ENCODE measurements at places on chromosomes 2 and 18.

GRCh38 chr2:33907866-33908265 lies 308.8 kb upstream of the FAM98A start:
- no peak for DNase-seq

GRCh38 chr18:7303316-7304060 lies 72.6 kb downstream of the LRRC30 start:
- no peak for DNase-seq

DNA sequence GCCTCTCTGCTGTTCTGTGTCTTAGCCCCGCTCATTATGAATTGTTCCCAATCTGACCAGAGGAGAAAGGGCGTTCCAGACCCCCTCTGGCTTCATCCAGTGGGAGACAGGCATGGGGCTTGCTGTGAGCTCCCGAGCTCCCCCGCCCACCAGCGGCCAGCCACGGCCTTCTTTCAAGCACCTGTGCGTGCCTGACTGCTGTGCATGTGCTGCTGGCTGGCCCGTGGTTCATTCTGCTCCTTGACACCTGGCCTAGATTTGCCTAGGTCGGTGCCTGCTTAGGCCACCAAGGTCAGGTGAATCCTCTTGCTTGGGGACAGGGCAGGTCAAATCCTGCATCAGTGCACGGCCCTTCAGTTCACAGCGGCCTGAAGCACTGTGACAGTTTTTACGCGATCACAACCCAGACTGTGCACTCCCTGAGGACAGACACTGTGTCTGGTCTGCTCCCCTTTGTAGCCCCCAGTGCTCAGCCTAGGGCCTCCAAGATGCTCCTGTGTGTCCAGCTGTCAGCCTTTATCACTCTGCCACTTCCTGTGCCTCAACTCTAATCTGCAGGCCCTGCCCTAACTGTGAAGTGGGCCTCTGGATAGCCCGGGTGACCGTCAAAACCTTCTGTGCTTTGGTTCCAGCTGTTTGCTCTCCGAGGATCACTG lies 3.6 kb upstream of the LPIN1 start:
- DNase-seq: no peak

GRCh38 chr2:12054956-12055618 lies 308.7 kb downstream of the LPIN1 start:
- DNase-seq: no peak

DNA sequence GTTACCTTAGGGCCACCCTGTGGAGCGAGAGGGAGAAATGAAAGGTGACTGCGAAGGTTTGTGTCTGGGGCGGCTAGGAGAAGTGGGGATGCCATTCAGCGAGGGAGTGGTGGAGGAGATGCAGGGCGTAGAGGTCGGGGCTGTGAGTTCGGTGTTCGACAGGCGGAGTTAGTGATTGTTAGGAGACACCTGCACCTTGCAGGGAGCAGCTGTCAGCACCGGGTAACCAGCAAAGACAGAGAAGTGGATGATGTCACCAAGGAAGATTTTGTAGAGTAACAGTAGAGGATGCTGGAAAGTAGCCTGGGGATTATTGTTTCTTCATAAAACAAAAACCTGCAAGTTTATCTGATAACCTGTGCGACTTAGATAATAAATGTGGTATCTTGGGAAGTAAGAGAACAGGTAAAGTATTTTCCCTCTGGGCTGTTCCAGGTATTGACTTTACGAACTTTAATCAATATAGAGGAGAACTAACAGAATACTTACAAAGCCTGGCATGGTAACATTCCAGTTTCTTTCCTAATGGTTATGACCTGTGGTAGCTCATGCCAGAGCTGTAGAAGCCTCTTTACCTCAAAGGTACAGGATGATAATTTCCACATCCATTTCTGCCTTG lies 63.8 kb downstream of the SPTBN1 start:
- DNase-seq: no peak

DNA sequence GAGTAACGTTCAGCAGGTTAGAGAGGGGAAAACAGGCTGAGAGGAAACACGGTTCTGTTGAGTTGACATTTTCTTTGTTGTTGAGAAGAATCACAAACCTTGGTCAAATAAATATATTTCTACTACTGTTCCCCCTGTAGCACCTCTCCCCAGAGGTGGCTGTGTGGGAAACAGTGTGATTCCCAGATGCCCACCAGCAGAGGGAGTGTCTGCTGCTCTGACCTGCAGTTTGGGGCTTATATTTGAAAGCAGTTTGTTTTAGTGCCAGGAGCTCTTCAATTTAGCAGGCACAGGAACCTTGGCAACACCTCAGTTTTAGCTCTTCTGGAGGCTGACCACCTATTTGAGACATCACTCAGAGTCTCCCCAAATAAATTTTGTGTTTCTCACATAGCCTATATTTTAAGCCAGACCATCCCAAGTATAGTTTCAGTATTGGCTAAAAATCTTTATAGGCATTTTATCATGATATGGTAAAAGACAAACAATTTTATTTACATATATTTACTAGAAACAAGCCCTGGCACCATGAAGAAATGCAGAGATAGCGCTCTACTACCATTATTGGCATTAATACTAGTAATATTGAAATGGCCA lies 75.7 kb downstream of the PIK3C3 start:
- peak; percentile 33 for DNase-seq

- DNase-seq: no peak
These were observed 158.6 kb downstream of the AQP4 start for GRCh38 chr18:26706911-26707351.

GRCh38 chr2:112688086-112688880 lies 32.5 kb upstream of the NT5DC4 start:
- no peak for DNase-seq

DNA sequence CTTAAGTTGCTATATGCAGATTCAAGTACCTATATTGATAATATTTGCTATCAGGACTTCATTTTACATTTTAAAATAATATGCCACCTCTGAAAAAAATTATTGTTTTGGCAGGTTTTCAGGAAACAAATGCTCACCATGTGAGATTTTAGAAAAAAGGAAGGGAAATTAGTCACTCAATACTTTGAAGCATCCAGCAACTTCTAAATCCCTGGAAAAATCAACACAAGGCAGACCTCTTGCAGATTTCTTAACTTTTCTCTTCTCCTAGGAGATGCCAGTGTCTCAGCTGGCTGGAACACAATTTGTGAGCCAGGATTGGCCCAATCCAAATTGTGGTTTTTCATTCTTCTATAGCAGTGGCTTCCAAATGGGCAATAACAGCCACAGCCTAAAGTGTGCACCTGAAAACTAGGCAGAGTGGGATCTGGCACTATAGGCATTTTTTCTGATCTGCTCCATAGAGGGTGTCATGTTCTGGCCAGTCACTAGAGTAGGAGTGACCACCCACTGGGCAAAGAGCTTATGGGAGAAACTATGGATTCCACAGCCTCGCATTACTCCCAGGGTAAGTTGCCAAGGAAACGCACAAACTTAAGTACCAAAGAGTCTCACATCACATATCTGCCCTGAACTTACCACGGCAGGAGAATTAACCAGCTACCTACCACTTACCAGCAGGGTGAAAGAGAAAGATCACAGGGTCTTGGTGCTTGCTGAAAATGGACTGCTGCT lies 28.1 kb upstream of the THOC1 start:
- no peak for DNase-seq

DNA sequence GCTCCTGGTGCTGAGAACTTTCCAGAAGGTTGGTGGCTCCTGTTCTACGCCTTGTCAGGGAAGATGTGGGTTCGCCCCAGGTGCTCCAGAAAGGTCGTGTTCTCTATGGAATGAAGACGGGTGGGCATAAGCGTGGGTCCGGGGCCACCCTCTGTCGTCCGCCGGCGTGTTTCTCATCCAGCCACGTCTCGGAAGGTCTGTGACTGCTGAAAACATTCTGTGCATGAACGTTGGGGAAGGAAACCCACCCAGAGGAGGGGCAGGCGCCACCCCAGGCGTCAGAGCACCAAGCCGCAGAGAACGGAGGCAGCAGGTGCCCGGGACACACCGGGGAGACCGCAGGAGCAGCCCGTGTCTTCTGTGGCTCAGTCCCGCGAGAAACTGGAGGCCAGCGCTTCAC lies 118.2 kb downstream of the RTP5 start:
- no peak for DNase-seq

DNA sequence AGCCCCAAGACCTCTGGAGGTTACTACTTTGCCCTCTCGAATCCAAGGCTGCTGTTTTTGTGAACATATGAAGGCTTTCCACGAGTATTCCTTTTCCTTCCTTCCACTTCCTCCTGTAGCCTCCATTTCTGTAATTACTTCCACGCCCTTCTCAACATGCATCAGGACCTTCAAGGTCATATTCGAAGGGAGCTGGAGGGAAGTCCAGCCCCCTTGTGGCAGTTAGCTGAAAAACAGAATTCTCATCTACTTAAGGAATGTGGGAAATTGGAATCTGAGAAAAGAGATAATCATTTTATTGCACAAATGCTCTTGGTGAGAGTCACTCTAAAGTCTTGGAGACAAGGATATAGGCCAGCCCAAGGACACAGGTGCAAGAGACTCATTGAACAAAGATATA lies 1000.2 kb downstream of the TDRD15 start:
- DNase-seq: peak; percentile 1

- no peak for DNase-seq
These were observed 101.9 kb upstream of the CTDP1 start for GRCh38 chr18:79577451-79578395.

DNA sequence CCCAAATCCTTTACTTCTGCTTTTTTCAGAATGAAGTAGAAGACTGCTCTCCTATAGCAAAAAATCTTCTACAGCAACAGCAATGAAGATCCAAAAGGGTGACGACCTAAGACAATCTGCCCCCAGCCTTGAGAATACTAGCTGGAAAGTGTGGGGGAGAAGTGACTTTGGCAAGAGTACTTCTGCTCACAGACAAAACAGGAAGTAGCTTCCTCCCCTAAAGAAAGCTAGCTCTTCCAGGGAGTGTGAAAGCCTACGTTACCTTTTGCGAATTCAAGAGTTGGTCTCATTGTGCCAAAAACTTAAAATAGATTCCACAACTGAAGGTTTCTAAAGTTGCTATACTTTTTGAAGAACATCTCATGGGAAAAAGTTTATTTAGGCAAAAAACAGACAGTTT lies 1069.2 kb upstream of the CHAC2 start:
- no peak for DNase-seq

DNA sequence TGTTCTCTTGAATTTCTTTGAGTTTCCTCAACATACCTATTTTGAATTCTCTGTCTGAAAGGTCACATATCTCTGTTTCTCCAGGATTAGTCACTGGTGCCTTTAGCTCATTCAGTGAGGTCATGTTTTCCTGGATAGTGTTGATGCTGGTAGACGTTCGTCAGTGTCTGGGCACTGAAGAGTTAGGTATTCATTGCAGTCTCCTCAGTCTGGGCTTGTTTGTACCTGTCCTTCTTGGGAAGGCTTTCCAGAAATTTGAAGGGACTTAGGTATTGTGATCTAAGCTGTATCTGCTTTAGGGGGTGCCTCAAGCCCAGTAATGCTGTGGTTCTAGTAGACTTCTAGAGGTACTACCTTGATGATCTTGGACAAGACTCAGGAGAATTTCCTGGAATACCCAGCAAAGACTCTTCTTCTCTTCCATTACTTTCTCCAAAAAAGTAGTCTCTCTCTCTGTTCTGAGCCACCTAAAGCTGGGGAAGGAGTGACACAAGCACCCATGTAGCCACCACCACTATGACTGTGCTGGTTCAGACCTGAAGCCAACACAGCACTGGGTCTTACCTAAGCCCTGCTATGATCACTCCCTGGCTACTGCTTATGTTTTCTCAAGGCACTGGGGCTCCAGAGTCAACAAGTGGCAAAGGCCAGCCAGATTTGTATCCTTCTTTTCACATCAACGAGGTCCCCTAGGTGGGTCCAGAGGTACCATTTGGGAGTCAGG lies 852.0 kb downstream of the BCL11A start:
- no peak for DNase-seq

- DNase-seq: no peak
These were observed 868 bp downstream of the INO80D start for GRCh38 chr2:206084870-206085741.

- DNase-seq: no peak
These were observed 36.5 kb downstream of the MGAT5 start for GRCh38 chr2:134290358-134290757.

DNA sequence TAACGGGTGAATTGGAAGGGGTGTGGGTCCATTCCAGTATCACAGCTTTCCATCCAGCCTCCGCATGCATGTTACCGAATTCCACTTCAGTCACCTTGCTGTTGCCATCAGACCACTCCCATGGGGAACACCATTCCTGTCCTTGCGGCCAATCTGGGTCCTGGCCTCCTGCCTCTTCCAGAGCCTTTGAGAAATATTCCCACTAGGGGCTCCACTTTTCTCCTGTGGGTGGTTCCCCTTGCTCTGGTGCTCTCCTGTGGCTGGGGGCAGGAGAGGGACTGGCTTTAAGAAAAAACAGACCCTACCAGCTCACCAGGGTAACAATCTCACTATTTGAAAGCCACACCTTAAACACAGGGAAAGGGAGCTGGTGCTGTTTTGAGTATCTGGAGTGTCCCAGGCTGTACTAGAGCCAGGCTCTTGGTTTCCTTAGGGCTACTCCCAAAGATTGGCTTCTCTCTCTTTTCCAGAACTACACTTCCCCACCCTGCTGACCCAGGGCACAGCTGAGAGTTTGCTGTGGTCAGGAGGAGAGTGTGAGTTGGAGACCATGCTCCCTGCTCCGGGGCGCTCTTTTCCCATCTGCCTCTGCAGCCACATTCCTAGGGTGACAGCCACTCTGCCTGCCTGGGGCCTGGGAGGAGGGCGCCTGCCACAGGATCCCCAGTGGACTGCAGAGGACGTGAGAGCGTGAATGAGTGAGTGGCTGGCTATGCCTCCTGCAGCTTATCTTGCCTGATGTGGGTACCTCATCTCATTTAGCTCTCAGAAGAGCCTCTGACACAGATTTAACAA lies 460.8 kb upstream of the HS6ST1 start:
- no peak for DNase-seq

GRCh38 chr18:62954366-62954765 lies 239.0 kb downstream of the PHLPP1 start:
- no peak for DNase-seq

DNA sequence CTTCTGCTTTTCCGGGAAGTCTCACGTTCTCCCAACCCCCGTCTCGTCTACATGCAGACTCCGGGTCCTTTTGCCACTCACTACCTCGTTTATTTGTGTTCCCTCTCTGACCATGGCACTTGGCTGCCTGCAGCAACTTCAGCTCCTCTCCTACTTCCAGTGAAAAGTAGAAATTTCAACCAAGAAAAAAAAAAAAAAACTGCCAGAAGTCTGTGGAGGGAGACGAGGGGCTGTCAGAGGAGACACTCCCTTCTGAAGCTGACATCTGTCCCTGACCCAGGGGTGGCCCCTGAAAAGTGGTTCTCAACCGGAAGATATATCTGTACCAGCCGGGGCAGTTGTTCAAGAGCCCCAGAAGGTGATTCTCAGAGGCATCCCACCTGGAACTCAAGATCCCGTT lies 742 bp upstream of the MYO5B start:
- DNase-seq: no peak

GRCh38 chr2:53217250-53217649 lies 550.4 kb upstream of the CHAC2 start:
- DNase-seq: no peak
